ENCODE measurements at places on chromosomes 5 and 9.

DNA sequence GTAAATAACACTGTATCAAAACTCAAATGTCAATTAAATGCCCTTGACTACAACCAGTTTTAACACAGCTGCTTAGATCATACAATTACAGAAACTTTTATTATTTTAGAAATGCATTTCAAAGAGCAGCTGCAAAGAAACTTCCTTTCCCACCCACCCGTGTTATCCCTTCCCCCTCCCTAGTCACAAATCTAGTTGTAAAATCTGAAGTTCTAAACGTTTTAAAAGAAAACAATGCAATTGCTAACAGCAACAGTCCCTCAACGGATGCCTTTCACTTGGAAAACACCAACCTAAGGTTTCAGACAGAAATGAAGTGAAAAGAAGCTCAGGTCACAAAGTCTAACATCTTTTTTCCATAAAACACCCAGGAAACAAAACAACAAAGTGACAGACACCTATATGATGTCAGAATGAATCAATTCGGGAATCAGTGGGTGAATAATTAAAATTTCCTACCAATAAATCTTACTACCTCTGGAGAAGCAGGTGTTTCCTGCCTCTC lies 100.3 kb downstream of the FBXW11 start:
- DNase-seq = no peak

DNA sequence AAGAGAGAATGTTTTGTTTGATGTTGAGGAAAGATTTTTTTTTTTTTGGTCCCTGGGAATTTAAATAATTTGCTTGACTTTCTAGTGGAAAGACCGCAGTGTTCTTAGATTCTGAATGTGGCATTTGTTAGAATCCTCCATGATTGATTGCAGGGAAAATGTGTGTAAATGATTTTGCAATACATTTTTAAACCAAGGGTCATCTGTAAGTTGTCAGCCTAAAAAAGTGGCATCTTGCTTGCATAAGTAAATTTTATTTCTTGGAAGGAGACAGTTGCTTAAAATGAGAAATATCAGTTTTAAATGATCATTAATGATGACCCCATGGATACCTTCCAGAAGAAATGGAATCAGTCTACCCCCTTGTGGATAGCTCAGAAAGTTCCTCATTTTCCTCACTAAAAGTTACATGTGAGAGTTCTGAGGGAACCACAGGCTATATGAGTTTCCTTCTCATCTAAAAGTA lies 105.1 kb upstream of the SLC25A48 start:
- DNase-seq = no peak

DNA sequence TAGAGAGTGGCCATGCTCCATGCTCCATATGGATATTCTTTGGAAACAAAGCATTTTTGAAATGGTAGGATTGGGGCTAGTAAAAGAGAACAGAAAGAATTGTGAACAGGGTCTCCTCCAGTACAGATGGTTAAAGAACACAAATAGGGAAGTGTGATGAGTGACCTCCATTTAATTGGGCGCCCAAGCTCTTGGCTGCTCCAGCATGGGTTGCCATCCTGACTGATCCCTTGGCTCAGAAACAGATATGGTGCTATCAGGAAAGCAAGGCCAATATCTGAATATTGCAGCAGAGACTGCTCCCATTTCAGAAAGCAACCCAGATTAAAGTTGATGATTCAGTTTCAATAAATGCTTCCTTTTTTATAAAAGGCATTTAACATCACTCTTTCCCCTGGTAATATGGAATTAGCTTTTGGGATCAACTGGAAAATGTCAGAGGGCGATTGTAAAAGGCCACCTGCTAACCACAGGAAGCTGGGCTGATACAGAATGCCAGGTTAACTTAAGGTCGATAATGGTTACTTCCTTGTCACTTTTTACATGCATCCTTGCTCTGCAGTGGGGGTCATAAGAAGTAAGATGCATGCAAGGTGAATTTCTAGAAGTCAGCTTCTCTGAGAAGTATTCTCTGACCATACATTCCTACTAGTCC lies 52.9 kb downstream of the TMC1 start:
- no peak for DNase-seq

DNA sequence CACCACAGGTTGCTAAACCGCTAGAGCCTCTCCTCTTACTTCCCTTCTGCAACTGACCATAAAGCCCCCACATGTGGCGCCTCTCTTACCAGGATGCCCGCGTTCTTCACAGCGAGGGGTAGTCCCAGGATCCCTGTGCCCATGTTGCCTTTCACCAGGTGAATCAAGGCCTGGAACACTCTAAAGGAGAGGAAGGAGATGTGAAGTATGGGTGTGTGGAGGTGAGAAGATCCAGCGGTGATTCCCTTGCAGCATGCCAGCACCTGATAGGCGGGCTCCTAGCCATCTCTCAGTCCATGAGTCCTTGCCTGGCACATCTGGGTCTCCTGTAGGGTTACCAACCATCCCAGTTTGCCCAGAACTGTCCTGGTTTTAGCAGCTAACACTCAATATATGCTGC lies 3.3 kb downstream of the SLC36A2 start:
- DNase-seq = no peak

- no peak for DNase-seq
Measured at GRCh38 chr5:143673676-143674468, 138.1 kb upstream of the HMHB1 start.

GRCh38 chr9:18910435-18910834 lies 122.6 kb downstream of the SAXO1 start:
- no peak for DNase-seq

DNA sequence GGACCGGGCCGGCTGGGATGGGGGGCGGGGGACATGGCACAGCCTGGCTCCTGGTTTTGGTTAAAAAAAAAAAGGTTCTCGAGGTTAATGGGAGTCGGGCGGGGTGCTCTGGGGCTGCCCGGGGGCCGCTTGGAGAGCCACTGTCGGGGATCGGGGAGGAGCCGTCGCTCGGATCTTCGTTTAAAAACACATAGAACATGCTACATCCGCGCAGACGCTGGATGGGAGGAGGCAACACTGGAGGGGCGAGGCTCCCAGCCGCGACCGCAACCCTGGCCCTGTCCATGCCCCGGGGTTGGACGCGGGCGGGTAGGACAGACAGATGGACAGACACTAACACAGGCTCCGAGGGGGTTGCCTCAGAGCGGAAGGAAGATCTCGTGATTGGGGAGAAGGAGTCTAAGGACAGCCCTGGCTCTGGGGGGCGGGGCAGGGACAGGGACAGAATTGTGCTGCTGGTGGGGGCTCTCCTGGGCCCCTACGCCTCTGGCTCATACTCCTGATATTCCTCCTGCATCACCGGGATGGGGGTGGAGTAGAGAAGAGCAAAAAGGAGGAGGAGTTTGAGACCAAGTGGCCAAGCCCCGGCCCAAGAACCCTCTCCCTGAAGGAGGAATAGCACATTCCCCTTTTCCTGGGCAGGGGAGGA lies 9.9 kb downstream of the SNCB start:
- DNase-seq = peak; percentile 36
